Frontal cortex (tissue), 4 donors: ENCODE measurements at places on chromosomes 7 and 10.

- DNase-seq: no peak
Measured at GRCh38 chr7:71984348-71984747, 427.8 kb downstream of the CALN1 start.

- DNase-seq: no peak
Measured at GRCh38 chr7:25408012-25408687, 179.9 kb upstream of the NPVF start.

DNA sequence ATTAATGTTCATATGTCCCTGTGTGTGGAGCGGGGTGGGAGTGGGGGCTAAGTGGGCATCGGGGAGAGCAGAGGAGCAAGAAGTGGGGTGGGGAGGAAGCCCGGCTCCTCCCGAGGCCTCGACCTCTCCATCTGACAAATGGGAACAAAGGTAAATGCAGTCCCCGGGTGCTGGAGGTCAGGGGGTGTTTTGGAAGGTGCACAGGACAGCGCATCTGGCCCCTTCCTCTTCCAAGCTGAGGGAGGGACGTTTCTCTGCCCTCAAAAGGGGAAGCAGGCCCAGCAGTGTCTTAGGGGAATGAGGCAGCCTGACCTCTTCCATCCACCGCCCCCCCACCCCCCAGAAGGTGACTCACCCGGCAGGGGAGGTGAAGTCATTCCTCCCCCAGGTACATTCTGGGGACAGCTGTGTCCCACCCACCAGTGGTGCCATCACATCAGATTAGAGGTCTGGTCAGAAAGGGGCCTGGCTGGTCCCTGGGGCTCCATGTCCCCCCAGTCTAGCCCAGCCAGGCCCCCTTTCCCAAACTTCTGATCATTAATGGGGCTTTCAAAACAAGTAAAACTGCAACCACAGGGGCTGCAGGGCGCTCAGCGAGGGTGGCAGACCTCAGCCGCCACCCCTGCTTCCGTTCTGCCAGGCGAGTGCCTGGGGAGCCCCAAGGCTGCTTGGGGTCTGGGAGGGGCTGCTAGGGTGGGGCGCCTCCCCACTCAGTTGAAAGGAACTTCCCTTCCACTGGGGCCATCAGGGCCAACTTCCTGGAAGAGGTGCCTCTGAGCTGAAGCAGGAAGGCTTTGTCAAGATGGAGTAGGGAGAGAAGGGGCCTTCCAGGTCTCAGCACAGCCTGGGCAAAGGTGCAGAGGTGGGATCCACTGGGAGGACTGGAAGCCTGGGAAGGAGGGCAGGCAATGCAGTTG, 10.8 kb downstream of the LFNG start:
- peak; percentile 67 for DNase-seq

- no peak for DNase-seq
Measured at GRCh38 chr10:114367351-114368056, 36.8 kb downstream of the AFAP1L2 start.

GRCh38 chr10:72126184-72126871, 38.0 kb upstream of the SPOCK2 start:
- DNase-seq: no peak
